ENCODE measurements at places on chromosomes 6 and 20.

DNA sequence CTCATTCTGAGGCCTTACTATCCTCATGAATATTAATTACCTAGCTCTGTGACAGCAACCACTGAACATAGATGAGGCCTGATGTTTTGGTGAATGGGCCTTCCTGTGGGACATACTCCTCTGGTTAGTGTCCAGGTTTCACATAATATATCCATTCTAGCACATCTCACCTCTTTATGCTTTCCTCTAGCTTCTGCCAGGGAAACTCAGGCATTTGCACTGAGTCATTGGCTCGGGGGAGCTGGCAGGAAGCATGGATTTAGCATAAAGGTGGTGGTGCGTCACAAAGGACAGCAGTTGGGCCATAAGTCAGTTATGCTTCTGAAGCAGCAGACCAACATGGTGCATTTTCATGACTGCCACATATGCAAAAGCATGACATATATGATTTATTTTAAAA, 37.5 kb upstream of the TMEM170B start:
- no peak for DNase-seq

DNA sequence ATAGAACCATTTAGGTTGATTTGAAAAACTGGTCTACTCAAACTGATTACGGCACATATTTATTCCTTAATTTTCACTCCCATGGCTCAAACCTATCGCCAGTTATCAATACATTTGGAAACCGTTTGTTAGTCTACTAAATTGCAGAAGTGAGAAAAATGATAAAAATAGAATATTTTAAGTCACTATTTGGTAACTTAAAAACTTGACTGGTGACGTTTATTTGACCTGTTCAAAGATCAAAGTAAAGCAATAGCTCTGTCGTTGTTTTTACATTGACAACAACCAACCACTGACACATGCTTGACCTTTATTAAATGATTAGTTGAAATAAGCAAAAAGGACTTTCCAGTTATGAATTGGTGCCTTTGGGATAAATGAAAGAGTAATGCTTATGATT, 402.9 kb upstream of the MAP3K7 start:
- DNase-seq = no peak

DNA sequence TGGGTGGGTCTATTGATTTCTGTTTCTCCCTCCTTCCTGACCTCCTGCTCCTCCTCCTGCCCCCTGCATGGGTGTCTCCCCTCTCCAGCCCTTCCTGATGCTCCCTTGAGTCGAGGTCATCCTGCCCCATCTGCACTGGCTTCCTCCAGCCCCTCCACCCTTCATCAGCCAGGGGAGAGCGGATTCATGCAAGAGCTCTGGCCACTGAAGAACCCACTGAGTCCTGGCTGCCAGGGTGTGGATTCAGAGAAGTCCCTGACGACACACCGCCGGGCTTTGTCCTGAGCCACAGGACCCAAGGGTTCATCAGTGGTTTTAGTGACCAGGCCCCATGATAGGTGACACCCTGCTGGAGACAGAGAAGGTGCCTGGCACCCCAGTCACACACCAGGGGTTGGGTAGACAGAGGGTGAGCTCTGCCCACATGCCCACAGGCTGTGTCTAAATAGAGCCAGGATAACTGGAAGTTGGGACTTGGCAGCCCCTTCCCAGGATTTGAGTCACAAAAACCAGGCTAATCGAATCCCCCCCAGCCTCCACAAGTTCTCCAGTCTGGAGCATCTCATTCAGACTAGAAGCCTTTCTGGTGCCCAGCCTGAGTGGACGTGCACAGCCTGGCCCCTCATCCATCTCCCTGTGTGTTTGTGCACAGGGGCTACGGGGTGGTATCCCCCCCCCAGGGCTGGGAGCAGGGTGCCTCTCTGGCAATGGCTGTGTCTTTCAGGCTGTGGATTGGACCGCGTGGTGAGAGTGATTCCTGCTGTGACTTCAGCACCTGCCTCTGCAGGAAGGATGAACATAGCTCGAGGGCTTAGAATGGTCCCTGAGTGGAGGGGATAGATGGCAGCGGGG, 1.2 kb downstream of the GFRA4 start:
- no peak for DNase-seq

DNA sequence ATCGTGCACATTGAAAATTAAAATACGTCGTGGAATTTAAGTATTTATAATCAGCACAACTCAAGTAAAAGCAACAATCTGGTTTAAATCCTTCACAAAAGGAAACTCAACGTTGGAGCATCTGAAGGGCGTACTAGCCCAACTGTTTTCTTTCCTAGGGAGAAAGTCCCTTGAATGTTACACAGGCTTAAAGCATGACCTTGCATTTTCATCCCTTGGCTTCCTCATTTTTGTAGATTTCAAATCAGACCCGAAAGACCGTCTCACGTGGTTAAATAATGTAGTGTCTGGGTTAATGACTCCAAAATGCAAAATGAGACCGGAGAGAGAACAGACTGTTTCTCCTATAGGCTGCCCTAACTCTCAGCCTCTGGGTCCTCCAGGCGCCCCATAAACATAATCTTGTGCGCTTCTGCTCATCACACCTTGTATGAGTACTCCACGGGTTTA, 249.2 kb upstream of the RREB1 start:
- peak; percentile 44 for DNase-seq

DNA sequence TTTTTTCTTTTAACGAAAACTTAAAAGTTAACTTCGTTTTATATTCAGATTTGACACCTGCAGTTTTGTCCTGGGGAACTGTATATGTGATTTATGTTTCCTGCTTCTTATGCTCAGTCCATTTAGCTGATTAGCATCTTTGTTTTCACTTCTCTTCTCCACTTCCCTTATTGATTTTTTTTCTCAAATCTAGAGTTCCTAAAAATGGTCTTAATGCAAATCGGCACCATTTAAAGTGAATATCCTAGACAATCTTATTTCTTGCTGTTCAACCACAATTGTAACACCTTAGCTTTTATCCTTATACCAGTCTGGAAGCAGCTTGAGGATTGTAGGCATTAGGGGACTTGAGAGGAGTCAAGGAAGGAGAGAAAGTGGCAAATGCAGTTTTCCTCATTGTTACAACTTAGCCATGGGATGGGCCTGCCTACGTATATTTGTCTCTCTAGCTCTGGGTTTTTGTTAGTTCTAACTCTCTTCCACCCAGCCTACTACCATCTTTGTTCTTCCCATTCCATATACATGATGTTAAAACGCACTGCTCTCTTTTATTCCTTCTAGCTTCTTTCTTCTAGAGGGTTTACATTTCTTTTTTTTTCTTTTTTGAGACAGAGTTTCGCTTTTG, 8.5 kb downstream of the QRSL1 start:
- no peak for DNase-seq

DNA sequence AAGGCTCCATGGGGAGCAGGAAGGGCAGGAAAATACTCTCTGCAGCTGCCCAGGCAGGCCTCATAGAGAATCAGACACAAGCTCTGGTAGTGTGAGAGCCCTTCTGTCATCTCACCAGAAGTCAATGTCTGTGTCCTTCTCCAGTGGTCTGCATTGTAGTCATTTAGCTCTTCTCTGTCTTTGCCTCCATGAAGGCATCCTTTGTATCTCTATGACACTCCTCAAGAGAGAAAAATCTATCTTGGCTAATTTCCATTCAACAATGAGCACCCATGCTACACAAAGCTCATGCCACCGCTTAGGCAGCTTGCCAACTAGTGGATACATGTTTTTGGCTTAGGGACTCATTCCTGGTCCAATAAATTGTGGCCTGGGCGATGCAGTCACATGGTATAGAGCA, 92.1 kb downstream of the RNF217 start:
- no peak for DNase-seq

DNA sequence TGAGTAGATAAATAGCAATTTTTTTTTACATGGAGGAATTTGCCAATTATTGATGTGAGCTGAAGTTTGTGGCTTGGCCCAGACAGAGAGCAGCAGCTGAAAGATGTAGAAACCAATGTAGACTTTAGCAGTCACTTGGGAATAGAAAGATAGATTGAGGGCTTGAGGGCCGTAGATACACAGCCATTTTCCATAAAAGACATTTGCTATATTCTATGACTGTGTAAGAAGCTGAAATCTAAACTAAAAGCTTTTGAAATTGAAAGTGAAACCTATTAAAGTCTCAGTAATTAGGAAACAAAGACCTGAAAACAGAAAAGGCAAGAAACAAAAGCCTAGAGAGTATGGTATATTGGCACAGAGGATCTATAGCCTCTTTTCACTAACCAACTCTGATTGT, 332.7 kb downstream of the CENPW start:
- no peak for DNase-seq

DNA sequence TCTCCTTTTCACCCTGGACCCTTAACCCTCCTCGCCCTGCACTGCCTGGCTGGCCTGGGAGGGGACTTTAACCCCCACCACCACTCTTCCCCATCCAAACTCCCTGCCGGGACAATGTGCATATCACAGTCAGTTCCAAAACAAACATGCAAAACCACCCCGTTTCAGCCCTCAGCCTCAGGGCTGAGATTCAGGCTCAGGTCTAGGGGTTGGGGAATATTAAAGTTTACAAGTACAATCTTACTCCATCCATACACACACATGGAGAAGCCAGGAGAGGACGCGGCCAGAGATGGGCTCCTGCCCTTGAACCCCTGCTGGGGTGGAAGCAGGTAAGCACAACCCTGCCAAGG, 534 bp downstream of the KIAA1755 start:
- no peak for DNase-seq

GRCh38 chr6:162882801-162883481, 155.2 kb downstream of the PACRG start:
- no peak for DNase-seq

DNA sequence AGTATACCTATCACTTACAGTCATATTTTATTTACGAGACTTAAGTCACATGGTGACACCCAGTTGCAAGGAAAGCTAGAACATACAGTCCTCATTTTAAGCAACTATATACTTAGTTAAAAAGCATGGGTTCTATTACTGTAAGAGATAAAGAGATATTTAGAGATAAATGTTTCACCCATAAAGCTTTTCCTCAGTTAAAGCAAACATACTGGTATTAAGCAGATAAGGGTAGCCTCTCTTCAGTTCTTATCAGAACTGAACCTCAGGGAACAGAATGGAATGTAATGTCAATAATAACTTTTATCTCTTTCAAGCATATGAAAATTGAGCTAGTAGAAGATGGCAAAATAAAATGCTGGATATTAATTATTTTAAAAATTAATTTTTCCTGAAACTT, 9.9 kb upstream of the ASCC3 start:
- DNase-seq = peak; percentile 20

DNA sequence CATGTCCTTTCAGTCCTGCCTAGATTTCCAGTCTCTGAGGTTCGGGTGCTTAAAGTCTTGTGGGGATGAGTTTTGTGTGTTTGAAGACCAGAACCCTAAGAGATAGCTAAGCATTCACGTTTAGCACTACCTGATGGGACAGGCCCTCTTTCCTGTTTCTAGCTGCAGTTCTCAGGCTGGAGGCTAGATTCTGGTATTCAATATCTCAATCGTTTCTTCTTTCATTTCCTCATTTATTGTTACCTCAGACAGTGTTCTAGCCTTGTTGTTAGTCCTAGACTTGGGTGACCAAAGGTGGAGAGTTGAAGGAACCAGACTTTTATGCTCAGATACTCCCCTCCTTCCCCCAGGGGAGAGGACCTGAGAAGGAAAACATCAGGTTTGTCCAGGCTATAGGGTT, 16.8 kb downstream of the CEP250 start:
- DNase-seq = no peak

DNA sequence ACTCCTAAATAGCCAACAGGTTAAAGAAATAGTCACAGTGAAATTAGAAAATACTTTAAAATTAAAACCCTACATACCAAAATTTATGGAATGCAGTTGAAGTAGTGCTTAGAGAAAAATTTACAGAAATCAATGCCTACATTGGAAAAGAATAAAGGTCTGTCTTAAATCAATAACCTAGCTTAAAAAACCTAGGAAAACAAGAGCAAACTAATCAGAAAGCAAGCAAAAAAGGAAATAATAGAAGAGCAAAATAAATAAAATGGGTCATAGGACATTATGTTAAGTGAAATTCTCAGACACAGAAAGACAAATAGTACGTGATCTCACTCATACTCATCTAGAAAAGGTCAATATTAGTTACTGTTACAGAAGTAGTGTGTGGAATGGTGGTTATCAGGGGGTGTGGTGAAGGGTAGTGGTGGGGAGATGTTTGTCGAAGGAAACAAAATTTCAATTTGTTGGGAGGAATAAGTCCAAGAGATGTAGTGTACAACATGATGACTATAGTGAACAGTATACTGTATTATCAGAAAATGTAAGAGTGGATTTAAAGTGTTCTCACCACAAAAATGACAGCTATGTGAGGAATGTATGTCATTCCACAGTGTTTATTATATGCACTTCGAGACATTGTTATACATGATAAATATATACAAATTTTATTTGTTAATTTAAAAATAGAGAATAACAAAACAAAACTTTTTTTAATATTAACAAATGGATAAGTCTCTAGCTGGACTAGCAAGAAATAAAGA, 423.6 kb downstream of the CDH26 start:
- no peak for DNase-seq

- no peak for DNase-seq
These were observed 15.6 kb downstream of the CST4 start for GRCh38 chr20:23673209-23673608.

- DNase-seq = no peak
These were observed 56.3 kb upstream of the TULP1 start for GRCh38 chr6:35569011-35569461.

DNA sequence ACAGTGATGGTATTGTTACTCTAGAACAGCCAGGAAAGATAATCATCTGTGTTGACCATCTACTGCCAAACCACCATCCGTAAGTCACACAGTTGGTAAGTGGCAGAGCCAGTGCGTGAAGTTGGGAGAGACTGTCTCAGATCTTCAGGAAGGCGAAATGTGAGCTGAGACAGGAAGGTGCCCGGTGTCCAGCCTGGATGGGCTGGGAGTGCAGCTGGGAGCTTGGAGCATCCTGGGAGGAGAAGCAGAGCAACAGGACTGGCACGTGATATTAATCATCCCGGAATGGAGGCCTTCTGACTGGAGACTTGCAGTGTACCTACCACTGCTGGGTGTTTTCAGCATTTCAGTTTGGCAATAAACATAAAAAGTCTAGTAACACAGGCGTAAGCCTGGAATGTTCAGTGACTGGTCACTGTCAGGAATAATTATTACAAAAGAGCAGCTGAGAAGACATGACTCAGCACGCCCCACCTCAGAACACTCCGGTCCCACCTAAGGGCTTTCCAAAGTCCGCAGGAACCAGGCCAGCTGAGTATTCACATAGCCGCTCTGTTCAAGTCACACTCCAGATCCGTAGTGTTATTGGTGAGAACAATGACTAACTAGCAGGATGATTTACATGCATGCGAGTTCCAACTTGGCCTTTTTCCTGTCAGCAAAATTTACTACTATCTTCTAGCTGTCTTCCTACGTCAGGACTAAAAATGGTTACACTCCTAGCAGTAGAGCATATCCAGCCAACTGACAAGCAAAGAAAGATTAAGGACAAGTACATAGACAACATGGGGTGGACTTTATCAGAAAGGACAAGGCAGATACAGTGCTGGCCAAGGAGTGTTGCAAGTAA, 45.1 kb upstream of the PNRC1 start:
- DNase-seq = peak; percentile 18

GRCh38 chr6:12585497-12585958, 131.0 kb upstream of the PHACTR1 start:
- DNase-seq = no peak

- no peak for DNase-seq
These were observed 86.9 kb upstream of the VSTM2L start for GRCh38 chr20:37816003-37816402.

All from K562 (cell line).